ENCODE measurements at places on chromosomes 5 and 9.

GRCh38 chr9:38031594-38031993, 37.4 kb downstream of the SHB start:
- no peak for DNase-seq

- DNase-seq, result no peak
These were observed 554 bp downstream of the RPS23 start for GRCh38 chr5:82277613-82277986.

DNA sequence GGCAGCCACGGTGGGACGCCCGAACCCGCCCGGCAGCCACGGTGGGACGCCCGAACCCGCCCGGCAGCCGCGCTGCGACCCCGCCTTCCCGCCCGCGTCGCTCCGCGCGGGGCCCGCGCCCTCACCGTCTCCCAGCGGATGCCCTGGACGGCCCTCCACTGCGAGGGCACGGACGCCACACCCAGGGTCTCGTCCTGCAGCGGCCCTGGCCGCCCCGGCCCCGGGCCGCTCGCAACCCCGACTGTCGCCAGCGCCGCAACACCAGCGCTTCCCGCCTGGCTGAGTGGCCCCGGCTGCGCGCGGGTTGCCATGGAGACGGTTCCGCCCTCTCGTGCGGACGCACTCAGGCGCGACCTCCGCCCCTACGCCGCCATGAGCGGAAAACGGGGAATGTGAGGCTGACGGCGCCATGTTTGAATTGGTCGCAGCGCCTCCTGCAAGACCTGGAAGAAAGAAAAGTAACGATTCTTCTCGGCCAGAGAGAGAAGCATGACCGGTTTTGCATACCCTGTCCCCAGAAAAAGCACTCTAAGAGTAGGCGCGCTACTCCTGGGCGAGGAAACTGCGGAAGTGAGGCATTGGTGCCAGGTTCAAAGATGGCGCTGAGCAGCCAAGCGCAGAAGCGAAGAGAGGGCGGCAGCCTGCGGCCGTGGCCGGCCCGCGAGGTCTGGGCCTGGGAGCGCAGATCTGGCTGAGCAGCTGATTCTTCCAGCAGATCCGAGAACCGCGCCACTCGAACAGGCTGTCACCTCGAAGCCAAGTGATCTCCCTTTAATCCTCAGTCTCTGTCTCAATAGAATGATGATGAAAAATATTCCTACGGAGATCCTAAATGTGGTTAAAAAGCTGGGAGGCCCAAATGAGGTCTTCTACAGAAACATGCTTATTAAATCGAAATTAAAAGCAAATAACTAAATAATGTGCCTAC, at the start of gene DYNC2I2:
Gene DYNC2I2, minus strand, starts transcription at position 432 of the 928 bp plus-strand sequence. Its CDS starts 121 bp downstream, at position 311.
- peak; percentile 87 for DNase-seq

DNA sequence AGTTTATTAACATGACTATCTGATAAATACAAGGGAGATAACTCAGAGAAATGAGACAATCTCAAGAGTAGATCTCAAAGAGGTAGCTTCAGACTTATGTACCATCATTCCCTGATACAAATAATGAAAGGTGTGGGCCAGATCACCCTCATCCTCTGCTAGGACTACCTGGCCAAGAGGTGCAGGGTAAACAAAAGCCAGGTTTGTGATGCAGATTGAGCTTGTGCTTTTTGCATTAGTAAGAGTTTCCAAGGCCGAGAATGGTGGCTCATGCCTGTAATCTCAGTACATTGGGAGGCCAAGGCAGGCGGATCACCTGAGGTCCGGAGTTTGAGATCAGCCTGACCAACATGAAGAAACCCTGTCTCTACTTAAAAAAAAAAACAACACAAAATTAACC, 8.9 kb upstream of the SPIN1 start:
- DNase-seq, result no peak

DNA sequence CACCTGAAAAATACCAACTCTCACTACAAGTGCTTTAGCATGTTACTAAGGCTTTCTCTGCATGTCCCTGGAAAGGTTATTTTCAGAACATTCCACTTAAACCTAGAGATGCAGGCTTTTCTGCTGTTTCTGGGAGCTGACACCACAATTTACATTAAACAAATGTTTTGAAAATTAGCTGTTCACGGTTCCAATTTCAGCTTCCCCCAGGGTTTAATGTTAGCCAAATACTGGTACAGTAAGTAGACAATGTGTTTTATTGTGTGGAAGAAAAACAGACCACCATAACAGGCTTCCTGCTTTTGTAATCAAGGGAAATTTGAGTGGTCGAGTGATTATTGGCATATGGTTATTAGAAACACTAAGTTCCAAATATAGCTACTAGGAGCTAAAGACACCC, 32.0 kb downstream of the MACROH2A1 start:
- peak; percentile 32 for DNase-seq

- no peak for DNase-seq
These were observed 162.9 kb downstream of the ZDHHC21 start for GRCh38 chr9:14530366-14530765.

DNA sequence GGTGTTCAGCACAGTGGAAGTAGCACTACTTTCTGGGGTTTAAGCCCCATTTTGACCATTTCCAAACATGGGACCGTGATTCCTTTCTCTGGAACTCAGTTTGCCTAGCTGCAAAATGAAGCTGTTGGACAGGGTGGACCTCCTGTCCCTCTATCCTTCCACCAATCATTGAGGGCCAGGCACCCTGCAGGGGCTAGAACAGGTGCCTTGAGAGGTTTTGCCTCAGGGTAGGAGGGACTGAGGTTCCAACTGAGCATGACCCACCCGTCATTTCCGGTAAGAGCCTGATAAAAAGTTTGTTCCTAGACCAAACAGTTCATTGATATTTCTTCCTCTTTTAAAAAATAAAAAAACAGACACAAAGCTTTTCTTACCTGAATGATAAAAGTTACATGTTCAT, 116.5 kb downstream of the MVB12B start:
- no peak for DNase-seq

GRCh38 chr5:28500511-28500910, 1462.1 kb upstream of the CDH9 start:
- no peak for DNase-seq

DNA sequence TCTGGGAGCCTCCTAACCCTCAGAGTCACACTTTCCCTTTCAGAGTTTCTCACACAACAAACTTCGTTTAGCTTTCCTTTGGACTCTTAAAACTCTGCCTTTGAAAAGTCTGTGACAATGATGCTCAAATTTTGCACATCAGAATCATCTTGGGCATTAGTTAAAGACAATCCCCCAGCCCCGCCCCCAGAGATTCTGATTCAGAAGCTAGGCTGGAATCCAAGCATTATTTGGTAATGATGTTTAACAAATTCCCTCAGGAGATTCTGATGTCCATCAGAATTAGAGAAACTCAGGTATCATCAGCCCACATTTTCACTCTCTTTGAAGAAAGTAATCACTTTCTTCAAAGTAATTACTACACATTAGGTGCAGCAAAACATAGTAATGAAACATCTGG, 9.6 kb upstream of the PLPP1 start:
- DNase-seq, result no peak

- DNase-seq, result peak; percentile 59
These were observed 281.3 kb downstream of the ARRDC3 start for GRCh38 chr5:91101600-91102379.

DNA sequence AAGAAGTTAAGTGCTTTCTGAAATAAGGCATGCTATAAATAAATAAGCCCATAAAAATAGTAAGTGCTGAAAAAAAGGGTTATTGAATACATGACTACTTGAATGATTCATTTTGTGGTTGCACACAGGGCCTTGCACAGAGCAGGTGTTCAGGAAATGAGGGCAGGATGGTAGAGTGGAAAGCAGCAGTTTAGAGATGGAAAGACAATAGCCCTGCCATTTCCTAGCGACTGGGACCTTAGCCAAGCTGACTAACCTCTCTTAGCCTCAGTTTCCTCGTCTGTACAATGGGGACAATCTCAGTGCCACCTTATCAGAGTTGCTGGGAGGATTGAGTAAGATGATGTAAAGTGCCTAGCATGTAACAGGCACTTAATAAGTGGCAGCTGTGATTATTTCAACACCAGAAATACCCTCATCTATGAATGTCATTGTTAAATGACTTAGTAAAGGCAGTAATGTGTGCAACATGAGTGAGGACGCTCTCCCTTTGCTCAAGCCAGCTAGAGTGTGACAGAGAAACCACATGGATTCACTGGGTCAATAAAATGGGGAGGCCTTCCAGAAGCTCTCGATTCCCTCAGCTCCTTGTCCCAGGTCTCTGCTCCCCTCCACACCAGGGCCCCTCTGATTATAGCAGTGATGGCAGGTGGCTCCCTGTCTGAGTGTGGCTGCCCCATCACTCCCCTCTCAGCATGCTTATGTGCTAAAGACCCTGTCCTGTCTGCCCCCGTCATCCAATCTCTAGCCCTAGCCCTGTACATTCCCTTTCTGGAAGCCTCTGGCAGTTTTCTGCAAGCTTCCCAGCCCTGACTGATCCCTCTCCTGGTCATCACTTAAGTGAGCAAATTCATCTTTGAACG, 16.0 kb upstream of the PHF19 start:
- DNase-seq, result no peak

- DNase-seq, result no peak
These were observed 54.5 kb upstream of the KCNMB1 start for GRCh38 chr5:170443624-170444023.

DNA sequence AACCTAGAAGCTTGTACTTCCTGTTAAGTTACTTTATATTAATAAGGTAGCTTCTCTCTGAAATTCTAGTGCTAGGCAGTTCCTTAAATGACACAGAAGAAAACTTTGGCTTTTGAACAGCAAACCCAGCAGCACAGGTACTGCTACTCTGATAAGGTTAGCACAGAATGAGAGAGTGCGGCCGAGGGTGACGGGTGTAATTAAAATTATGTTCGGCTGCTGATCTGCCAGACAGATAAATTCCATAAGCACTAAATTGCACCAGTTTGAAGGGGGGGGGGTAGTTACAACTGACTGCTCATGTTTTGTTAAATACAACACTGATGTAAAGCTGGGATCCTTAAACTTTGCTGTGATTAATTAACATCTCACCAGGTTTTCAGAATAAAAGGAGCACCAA, 475.1 kb downstream of the SPOCK1 start:
- DNase-seq, result no peak

DNA sequence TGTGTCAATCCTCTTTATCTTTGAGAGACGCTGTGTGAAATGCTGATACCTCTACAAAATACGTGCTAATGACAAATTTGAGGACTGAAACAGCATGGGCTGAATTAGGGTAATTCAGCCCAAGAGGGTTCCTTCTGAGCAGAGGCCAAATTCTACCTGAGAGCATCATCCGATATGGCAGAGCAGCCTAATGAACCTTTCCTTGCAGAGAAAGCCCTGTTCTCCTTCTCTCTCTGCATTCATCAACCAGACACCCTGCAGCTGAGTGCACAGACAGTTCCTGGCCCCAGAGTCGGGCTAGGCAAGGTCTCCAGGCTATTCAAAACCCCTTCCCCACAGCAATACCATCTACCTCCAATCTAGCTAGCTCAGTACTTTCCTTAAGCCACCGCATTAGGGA, 77.9 kb downstream of the TRIM32 start:
- no peak for DNase-seq

GRCh38 chr5:7745882-7746610, 104.9 kb downstream of the CFAP90 start:
- peak; percentile 24 for DNase-seq

DNA sequence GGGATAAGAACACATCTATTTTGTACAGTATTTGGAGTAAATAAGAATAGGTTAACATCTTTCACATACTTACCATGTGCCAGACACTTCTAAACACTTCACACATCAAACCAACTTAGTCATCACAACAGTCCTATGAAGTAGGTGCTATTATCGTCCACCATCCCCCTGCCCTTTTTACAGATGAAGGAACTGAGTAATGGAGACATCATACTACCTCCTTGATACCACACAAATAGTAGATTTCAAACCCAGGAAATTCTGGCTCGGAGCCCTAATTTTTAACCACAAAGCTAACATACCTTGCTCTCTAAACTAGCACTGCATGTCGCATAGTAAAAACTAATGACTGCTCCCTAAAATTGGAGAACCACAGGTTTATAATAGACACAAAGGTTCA, 4.2 kb upstream of the ZNF366 start:
- no peak for DNase-seq

DNA sequence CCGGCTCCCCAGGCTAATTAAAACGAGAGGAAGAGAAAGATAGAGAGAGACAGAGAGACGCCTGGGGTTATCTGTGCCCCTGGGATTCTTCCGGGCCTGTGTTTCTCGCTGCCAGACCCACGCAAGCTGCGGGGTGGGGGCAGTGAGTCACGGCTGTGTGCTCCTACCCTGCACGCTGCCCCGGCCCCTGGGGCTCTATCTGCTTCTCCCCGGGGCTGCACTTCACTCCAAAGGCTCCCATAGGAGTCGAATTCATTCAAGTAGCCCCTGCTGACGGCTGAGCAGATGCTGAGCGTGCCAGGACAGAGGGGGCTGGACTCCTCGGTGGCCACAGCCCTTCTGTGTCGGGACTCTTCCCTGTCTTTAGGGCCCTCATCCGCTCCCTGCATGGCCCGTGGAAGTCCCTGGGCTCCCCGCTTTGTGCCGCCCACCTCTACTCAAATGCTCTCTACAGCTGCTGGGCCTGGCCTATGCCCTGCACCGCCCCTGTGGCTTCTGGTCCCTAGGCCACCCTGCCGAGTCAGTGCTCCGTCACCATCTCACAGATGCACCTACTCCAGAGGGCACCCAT, 22.8 kb downstream of the SARDH start:
- DNase-seq, result no peak

GRCh38 chr9:97852399-97853055, 499 bp upstream of the FOXE1 start:
- no peak for DNase-seq

- DNase-seq, result no peak
These were observed 4.3 kb upstream of the SPOCK1 start for GRCh38 chr5:137503456-137503855.

DNA sequence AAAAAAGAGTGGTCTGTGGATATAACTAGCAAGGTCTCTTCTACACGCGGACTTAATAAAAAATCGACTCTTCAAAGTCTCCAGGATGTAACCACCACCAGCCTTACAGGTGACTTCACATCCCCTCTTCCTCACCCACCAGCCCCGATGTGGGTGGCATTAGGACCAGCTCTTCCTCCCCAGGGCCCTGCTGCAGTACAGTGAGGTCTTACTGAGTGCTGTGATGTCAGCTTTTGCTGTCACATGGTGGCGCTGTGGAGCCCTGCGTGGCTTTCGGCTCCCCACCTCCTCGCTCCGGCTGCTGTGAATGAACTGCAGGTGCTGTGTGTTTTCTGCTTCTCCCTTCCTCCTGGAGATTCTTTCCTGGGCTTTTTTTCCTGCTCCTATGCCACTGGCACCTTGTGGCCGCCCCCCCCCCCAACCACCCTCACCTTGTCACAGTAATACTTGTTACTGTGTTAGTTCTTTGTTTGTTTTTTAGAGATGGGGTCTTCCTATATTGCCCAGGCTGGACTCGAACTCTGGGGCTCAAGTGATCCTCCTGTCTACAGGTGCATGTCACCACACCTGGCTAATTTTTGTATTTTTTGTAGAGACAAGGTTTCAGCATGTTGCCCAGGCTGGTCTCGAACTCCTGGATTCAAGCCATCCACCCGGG, 15.8 kb upstream of the RAPGEF1 start:
- DNase-seq, result no peak

DNA sequence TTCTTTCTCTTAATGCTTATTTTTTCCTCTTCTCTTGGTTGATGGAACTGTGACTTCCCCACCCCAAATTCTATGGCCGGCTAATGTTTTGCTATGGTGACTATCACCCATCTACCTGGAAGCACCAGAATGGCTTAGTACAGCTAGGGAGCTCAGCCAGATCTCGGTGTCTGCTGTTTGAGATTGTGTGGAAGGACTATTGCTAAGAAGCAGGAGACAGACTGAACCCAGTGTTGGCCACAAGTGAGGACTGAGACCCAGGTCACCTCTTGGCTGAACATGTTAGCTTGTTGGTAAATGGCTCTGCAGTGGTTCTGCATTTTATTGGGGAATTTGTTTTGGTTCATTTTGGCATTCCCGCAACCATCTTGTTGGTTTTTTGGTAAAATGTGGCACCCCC, 2.7 kb downstream of the PRRC2B start:
- no peak for DNase-seq

Data from fibroblast of skin of left quadriceps (primary cell).